ENCODE measurements at places on chromosomes 1 and 21.

- DNase-seq = no peak
Measured at GRCh38 chr1:2905356-2905755, 103.9 kb upstream of the TTC34 start.

- no peak for DNase-seq
Measured at GRCh38 chr1:111323231-111323630, 32.6 kb downstream of the CHIA start.

- DNase-seq = no peak
Measured at GRCh38 chr1:65164633-65165032, 16.6 kb downstream of the AK4 start.

DNA sequence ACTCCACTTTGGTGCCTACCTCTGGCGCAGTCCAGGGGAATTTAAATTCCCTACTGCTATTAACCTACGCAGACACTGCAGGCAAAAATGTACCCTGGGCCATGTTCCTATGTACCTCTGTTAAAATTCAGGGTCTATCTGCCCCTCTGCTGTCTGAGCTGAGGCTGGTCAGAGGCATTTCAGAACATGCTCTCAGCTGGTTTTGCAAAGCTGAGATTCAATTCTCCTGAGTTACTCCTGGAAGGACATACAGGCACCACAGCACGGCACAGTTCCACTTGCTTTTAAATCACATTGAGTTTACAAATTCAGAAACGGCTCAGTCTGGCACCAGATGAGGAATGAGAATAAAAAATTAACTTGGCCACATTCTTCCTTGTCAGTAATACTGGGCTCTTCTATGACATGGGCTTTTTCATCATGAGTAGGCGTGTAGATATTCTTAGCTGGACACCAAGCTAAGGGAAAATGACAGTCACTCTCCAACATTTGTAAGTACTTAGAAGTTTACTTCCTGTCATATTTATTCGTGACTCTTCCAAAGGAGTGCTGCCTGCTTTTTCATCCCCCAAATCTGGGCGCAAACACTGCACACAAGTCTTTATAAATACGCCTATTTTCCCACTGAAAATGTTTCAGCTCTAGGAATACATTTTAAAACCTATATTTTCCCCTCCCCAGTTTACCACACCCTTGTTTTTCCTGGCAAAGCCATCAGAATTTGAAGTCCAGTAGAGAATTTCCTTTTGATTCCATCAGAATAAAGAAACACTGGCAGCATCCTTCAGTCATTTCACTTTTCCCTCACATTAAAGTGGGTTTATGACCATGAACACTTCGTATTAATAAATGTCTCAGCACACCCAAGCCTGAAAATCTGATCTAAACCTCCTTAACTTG lies 1.9 kb downstream of the C1orf198 start:
- DNase-seq = no peak

GRCh38 chr21:36207577-36208320 lies 51.1 kb downstream of the DOP1B start:
- no peak for DNase-seq

Data from NCI-H1436 treated with DMSO at 0.1 percent for 48 hours (cell line).